ENCODE measurements at places on chromosomes 2 and 18. TPM values are rescaled to one million over a fixed set of nuclear protein-coding genes. Genes with fewer than 3 reads are reported as not detected.

Gene KCNG2
- not detected for total RNA-seq

Gene EML6
- total RNA-seq = 1.1 TPM

GRCh38 chr2:69642709-69643601 is 584 bp downstream of the AAK1 start:
- H3K27ac ChIP-seq = peak overlapping the region; percentile 72
- H3K4me1 ChIP-seq = peaks cover 3% of the 10 kb centered on the region
- peak overlapping the region; percentile 91 for H3K4me3 ChIP-seq
- H3K27me3 ChIP-seq = no peaks in the 10 kb centered on the region

DNA sequence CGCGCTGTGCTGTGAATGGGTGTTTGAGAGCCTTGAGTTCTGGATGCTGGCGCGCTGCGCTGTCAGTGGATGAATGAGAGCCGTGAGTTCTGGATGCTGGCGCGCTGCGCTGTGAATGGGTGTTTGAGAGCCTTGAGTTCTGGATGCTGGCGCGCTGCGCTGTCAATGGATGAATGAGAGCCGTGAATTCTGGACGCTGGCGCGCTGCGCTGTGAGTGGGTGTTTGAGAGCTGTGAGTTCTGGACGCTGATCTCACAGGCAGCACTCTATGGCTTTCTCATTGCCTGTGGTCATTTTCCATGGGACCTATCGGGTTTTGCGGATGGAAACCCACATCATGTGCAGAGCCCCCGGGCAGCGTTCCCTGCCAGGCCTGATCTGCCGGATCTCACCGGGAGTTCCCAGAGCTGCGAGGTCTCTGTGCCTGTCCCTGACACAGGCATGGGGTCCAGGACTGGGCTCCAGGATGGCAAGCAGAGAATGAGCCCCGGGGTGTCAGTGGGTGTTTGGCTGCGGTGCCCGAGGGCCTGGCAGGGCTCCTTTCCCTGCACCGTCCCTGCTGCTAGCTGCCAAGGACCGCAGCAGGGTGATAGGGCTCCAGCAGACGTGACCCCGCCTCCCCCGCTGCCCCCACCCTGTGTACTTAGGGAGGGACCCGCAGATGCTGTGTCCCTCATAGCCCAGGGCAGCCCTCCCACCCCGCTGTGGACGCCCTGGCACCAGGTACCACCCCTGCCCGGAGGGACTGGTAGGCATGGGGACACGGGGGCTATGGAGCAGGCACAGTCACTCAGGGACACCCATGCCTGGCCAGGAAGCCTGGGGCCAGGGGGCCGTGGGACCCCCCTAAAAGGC is 9.7 kb downstream of the PDCD1 start:
- peaks cover 14% of the 10 kb centered on the region for H3K27me3 ChIP-seq
- DNase-seq = peak; percentile 41
- no peak overlapping the region for H3K27ac ChIP-seq
- H3K4me1 ChIP-seq = no peaks in the 10 kb centered on the region
- H3K36me3 ChIP-seq = no peaks in the 10 kb centered on the region
- no peak overlapping the region for H3K4me3 ChIP-seq
